ENCODE measurements at places on chromosomes 4 and X.

- DNase-seq = peak; percentile 46
Observed at GRCh38 chr4:107564326-107564725, 155.7 kb downstream of the PAPSS1 start.

DNA sequence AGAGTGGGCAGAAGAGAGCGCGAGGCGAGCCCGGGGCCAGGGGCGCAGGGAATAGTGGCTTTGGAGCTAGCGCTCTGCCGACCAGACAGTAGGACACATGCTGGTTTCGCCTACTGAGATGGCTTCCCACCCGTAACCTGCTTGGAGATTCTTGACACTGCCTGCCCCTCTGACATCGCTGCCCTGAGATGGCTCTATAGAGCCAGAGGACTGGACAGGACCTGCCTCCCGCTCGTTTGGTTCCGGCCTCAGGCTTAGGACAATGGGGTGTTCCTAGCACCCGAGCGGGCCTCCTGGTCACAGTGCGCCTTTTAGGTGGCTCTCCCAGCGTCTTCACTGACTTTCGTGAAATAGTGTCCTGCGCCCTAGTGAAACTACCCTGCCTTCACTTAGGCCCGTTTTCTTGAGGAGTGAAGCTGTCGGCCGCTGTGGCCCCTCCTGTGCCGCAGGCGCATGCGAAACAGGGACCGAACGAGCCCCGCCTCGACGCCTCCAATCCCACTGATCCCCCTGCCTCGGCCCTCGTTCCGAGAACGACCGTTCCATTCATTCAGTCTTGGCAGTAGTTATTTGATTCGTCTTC is 608 bp downstream of the TAF1 start:
- peak; percentile 34 for DNase-seq

DNA sequence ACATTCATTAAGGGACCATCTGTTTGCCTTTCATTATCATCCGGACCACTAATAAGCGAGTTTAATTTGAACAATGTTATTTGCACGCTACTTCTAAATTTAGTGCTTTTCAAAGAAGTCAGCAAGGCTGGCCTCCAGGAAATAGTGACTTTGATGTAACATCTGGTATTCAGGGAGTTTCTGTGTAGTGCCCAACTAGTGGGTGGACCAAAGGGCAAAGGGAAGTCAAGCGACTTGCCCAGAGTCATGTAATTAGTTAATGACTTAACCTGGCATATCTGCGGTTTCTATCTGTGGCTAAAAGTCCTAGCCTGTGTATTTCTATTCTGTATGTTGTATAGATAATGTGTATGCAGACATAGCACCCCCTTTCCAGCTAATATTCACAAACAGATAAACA is 56.3 kb upstream of the LCORL start:
- no peak for DNase-seq

- no peak for DNase-seq
Observed at GRCh38 chr4:168095776-168096406, 3.6 kb downstream of the ANXA10 start.

Data from SJCRH30 (cell line).